Dermis lymphatic vessel endothelial cell (primary cell): ENCODE measurements at places on chromosomes 12 and 14. TPM values are rescaled to one million over a fixed set of nuclear protein-coding genes. Genes with fewer than 3 reads are reported as not detected.

The RHEBL1 gene
- total RNA-seq = 0.76 and 1.2 TPM in 2 replicates

The MIP gene
- total RNA-seq = 0.22 and 0.26 TPM in 2 replicates

The RNFT2 gene
- 0.54 and 1.8 TPM in 2 replicates for total RNA-seq

The SRRM4 gene
- total RNA-seq = not detected in 2 replicates

The DCTN2 gene
- 82.6 and 85.5 TPM in 2 replicates for total RNA-seq

The CELA1 gene
- not detected in 2 replicates for total RNA-seq

The NINJ2 gene
- 2.6 and 2.8 TPM in 2 replicates for total RNA-seq

The STXBP6 gene
- total RNA-seq = 17.8 and 71.6 TPM in 2 replicates

The LRRC9 gene
- total RNA-seq = not detected in 2 replicates

The ZFP36L1 gene
- total RNA-seq = 12.2 and 15.2 TPM in 2 replicates

The PRH2 gene
- 0.09 TPM in 1 of 2 replicates, not detected in the other for total RNA-seq

The CMA1 gene
- total RNA-seq = not detected in 2 replicates

The NPFF gene
- not detected in 2 replicates for total RNA-seq

The IRAK3 gene
- total RNA-seq = 14.7 and 16.5 TPM in 2 replicates

The SPX gene
- total RNA-seq = under 0.01 and 0.22 TPM in 2 replicates

The DCN gene
- 0.11 TPM in 1 of 2 replicates, not detected in the other for total RNA-seq

The ERH gene
- total RNA-seq = 235 and 319 TPM in 2 replicates

The OTX2 gene
- not detected in 2 replicates for total RNA-seq

The P3H3 gene
- 10.2 and 10.9 TPM in 2 replicates for total RNA-seq

The CLEC2D gene
- 2.2 and 2.6 TPM in 2 replicates for total RNA-seq
